ENCODE measurements at places on chromosomes 3 and 15. TPM values are rescaled to one million over a fixed set of nuclear protein-coding genes. Genes with fewer than 3 reads are reported as not detected.

GRCh38 chr15:58063614-58064013 lies 1.9 kb downstream of the ALDH1A2 start:
- ATAC-seq: no peak

DNA sequence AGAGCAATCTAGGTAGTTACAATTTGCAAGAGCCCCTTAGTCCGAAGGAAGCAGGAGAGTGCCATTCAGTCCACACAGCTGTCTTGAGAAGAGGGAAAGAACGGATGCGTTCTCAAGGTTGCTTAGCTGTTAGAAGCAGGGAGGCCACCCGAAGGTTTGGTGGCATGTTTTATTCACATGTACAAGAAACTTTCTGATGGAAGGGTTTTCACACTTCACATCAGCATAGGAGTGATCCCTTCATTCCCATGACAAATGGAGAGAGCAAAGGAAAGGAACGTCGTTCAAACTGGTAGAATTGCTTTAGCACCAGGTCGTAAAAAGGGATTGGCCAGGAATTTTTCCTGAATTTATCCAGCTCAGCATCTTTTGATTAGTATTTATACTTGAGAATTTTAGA lies 53.5 kb downstream of the TRIM71 start:
- no peak for ATAC-seq

DNA sequence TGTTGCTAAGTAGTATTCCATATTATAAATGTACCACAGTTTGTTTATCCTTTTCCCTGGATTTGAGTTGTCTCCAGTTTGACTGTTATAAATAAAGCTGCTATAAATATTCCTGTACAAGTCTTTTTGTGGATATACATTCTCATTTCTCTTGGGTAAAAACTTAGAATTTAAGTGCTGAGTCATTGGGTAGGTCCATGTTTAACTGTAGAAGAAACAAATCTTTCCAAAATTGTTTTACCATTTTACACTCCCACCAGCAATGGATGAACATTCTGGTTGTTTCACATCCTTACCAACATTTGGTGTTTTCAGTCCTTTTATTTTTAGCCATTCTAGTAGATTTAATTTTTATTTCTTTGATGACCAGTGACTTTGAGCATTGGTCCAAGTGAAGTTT lies 74.0 kb upstream of the TNFAIP8L3 start:
- no peak for ATAC-seq

DNA sequence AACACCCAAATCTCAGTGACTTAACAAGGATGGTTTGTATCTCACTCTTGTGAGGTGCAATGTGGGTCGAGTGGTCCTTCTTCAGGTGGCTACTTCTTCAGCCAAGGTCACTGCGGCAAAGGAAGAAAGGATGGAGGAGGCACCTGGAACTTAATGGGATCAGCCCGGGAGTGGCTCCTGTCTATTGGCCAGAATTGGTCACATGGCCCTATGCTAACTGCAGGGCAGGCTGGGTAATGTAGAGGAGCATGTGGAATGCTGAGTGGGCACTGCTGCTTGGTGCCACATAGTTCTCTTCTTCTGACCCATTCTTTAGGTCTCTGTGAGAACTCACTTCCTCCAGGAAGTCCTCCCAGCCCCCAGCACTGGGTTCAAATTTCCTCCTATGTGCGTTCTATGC lies 20.3 kb upstream of the FAM3D start:
- ATAC-seq: no peak

DNA sequence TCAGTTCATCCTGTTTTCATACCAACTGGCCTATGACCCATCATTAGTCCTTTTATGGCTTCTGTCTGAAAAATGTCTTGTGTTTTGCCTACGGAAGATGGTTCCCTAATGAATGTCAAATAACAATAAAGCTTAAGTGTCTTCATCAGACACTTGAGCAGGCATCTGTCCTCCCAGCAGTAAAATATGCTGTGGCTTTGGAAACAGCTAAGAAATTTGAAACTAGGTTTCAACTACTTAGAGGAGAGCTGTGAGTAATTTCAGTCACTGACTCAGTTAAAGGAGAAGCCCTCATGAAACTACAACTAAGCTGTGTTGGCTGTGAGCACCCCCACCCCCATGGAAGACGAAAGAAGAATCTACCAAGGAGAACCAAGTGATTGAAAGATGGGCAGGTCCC lies 409.4 kb upstream of the PPP2R3A start:
- no peak for ATAC-seq

- ATAC-seq: no peak
Observed at GRCh38 chr15:100570735-100571313, 31.2 kb downstream of the LINS1 start.

The C3orf80 gene
- 5.9 TPM for total RNA-seq

The THBS1 gene
- total RNA-seq: 16.3 TPM

Data from esophagus mucosa (tissue), 1 donor.